ENCODE measurements at places on chromosomes 12 and 14.

- no peak for DNase-seq
Observed at GRCh38 chr12:115320451-115320850, 636.5 kb upstream of the TBX3 start.

DNA sequence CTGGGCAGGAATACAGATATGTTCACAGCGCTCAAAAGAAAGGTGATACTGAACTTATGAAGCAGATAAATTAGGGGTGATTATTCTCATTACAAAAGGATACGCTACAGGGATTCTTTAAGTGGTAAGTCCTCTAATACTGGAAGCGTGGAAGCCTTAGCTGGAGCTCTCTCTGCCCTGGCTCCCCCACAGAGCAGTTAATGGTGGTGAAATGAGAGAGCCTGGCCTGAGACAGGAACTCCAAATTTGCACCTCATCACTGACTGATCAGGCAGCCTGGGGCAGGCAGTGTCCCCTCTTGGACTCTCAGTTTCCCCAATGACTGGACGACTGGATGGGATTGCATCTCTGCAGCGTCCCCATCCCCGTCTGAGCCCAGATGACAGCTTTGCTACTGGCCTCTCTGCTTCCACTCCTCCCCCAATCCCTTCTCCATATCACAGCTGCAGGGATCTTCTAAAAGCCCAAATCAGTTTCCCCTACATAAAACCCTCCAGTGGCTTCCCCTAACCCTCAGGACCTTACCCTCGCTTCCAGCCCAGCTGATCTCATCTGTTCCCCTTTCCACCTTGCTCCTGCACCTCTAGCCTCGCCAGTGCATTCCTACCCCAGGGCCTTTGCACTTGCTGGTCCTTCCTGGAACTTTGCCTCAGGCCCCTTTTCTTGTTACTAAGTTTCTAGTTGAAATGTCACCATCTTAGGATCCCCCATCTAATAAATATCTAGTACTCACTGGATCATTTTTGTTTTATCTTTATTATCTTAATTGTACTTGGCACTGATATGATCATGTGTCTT lies 171.7 kb upstream of the LHX5 start:
- no peak for DNase-seq

DNA sequence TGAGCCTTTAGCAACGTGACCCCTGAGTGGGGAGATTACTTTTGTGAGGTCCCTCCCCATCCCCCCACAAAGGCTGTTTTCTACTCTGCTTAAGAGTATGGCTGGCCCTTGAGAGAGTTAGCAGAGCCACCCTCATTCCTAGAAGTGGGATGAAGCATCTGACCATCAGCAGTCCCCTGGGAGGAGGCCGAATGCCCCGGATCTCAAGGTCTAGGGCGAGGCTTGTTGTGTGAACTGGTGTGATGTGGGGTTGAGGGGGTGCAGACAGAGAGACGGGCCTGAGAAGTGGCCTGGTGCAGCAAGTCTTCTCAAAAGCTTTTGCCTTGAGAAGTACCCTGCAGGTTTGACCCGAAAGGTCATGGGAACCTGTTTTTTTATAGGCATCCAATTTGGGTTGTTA lies 153.0 kb upstream of the FKBP4 start:
- DNase-seq: peak; percentile 13

DNA sequence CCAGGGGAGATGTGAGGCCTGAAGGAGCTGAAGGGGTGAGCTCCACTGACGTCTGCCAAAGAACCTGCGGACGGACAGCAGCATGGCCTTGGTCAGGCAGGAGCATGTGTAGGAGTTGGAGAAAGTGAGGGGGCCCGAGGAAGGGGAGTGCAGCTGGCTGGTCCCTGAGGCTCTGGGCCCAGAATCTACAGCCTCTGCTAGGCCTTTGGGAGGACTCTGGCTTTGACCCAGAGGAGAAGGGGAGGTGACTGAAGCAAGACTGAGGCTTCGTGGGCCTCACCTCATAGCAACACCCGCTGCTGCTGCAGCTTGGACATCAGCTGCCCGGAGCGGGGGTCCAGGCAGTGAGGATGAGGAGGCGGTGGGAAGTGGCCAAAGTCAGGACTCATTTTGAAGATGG lies 216.6 kb upstream of the FKBP4 start:
- DNase-seq: no peak

GRCh38 chr14:73143003-73143402 lies 6.7 kb downstream of the PSEN1 start:
- DNase-seq: no peak

- DNase-seq: no peak
Observed at GRCh38 chr12:33054371-33054770, 157.8 kb upstream of the PKP2 start.
